ENCODE measurements at places on chromosomes 2 and 18.

GRCh38 chr2:162749994-162750393 lies 88.6 kb downstream of the KCNH7 start:
- no peak for DNase-seq

GRCh38 chr2:25056098-25056821 lies 14.4 kb downstream of the EFR3B start:
- DNase-seq = no peak

GRCh38 chr2:200627110-200627770 lies 41.4 kb downstream of the AOX1 start:
- no peak for DNase-seq

GRCh38 chr2:36677996-36678605 lies 18.4 kb upstream of the VIT start:
- DNase-seq = no peak

GRCh38 chr2:215777465-215778044 lies 235.8 kb downstream of the MREG start:
- no peak for DNase-seq

DNA sequence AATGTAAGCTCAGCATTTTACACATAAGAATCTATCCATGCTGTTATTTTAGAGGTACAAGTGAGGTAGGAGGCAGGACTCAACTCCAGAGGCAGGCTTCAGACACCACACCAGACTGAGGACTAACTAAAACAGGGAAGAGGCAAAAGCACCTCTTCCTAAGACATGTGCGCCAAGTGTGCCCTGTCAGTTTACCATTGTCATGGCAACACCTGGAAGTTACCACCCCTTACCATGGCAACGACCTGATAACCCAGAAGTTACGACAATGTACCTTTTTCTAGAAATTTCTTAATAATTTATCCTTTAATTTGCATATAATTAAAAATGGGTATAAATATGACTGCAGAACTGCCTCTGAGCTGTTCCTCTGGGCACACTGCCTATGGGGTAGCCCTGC lies 160.1 kb downstream of the FAM124B start:
- no peak for DNase-seq

DNA sequence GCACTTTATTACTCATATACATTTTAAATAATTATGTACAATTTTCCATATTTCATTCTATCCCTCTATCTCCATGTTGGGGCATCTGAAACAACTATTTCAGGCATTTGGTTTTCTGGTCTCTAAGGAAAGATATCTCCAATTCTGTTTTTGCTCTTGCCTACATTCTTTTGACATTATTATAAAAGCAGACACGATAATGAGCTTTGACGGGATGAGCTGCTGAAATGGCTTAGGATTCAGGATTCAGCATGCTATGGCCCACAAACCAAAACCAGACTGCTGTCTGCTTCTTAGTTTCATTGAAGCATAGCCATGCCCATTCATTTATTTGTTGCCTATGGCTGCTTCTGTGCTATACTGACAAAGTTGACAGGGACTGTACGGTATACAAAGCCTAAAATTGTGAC lies 42.7 kb upstream of the GLS start:
- no peak for DNase-seq

DNA sequence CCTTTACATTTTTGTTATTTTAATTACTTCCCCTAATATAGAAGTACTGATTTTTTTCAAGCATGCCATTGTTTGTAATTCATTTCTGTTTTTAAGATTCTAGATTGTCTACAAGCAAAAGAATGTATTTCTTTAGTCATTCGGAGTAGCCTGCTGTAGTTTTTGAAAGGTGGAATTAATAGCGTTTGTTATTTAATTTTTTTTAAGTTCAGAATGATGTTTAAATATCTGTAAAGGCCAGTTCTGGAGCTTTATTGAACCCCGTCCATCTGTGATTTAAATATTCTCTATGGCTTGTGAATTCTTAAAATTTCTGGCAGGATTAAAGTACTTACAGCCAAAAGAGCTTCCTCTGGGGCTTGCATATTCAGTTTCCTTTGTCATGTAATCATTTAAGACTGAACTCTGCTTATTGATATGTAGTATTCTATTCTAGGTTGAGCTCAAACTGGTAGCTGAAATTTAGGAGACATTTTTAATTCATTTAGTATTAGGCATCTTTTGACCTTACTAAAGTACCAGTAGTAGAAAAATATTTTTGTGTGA lies 5.2 kb downstream of the TGIF1 start:
- DNase-seq = no peak
